Activated CD8-positive, alpha-beta memory T cell treated with anti-CD3 and anti-CD28 coated beads for 4 hours (primary cell): ENCODE measurements at places on chromosomes 13 and 19.
A peak's percentile ranks its signal among the peaks of the same experiment; 100 is the strongest.

GRCh38 chr19:58183817-58184215 lies 955 bp downstream of the ZNF274 start:
- no peak for DNase-seq

DNA sequence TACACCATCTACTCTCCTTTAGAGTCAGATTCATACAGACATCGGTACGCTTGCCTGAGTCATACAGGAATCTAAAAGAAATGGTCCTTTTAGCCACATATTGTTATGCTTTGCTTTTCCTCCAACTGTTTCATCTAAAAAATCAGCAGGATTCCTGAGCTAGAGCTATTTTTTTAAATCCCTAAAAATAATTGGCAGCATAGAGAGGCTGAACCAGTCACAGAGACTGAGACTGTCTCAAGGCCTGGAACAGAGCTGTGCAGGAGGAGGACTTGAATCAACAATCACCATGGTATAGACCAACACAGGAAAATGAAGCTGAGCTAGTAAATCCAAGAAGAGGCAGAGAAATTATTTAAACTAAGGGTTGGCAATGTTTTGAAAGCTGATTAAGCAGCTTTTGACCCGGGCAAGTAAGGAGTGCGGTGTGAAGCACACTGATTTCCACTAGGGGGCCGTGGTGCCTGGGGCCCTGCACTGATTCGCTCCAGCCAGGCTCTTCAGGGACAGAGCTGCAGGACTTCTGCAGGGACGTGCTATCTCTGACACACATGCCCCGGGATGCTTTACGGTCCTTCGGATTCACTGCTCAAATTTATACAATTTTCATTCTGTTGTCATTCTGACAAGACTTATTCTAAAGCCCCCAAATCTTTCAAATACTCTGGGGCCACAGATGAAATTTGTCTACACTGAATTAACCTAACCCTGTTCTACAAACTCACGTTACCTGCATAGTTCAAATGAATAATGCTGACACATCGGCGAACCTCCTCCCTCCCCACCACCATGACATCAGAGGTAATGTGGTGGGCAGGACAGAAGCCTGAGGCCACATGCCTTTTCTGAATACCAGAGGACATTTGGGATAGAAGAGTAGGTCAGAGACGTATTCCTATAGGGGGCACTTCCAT lies 87.6 kb upstream of the SLC15A1 start:
- DNase-seq: peak; percentile 2

DNA sequence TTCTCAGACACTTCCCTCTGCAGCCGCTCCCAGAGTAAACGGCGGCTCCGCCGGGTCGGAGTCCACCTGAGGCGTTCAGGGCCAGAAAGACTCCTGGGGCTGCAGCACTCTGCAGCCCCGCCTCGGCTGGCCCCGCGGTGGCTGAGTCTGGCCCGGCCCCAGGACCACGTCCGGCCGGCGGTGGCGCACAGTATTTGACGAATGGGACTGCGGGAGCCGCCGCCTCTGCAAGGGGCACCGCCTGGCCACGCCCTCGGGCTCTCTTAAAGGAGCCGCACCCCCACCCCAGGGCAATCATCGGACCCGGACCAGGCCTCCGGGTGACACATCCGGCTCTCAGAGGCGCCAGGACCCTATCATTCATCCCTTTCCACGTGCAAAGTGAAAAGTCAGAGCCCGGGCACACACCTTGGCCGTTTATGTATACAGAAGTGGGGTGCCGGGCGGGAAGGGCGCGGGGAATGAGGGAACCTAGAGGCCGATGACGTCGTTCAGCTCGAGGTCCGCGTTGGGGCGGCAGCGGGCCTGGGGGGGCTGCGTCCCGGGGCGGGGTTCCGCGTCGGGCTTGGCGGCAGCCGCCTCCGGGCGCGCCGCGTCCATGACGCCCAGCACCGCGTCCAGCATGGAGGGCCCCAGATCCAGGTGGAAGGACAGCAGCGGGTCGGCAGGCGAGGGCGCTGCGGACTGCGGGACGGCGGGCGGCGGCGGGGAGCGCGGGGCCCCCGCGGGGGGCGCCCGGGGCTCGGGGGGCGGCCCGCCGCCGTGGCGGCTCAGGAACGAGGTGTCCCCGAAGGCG lies 1.2 kb upstream of the LENG9 start:
- no peak for DNase-seq

DNA sequence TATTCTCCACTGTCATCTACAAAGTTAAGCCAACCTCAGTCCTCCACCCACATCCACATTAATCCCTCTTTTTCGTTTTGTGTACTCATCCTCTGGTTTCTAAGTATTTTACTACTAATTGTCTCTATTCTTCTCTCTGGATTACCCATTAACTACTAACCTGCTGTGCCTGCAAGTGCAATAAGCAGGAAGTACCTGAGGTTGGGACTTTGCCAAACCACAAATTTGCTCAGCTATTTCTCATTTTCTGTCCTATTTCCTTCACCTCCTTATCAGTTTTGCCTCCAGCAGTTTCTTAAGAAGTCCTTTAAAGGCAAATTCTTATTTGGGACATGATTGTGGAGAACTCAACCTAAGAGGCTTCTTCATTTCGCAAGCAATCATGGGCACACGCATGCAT lies 1708.9 kb downstream of the SLITRK5 start:
- no peak for DNase-seq

DNA sequence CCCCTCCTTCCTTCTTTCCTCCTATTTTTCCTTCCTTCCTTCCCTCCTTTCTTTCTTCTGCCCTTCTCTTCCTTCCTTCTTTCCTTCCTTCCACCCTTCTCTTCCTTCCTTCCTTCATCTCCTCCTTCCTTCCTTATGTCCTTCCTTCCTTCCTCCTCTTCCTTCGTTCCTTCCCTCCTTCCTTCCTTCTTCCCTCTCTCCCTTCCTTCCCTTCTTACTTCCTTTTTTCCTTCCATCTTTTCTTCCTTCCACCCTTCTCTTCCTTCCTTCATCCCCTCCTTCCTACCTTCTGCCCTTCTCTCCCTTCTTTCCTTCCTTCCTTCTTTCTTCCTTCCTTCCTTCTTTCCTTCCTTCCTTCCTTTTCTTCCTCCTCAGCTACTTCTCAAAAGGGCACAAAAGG lies 287.3 kb upstream of the ZNF507 start:
- DNase-seq: no peak

DNA sequence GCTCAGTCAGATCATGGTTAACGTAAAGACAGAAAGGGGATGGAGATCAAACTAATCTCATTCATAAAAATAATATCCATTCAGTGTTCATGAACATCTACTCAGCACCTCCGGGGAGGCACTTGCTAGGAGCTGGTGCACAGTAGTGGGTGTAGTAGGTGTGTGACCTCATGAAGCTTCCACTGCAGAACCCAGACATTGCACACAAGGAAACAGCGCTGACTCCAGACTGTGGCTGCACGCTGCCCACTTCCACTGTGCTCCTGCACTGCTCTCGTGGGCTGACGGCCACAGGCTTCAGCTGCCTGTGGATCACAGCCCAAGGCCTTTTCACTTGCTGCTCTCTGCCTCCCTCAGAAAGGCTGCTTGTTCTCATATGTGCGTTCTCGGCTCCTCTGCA lies 214.4 kb upstream of the ZNF507 start:
- no peak for DNase-seq

- DNase-seq: no peak
These were observed 39.0 kb upstream of the WASF3 start for GRCh38 chr13:26518451-26518959.

DNA sequence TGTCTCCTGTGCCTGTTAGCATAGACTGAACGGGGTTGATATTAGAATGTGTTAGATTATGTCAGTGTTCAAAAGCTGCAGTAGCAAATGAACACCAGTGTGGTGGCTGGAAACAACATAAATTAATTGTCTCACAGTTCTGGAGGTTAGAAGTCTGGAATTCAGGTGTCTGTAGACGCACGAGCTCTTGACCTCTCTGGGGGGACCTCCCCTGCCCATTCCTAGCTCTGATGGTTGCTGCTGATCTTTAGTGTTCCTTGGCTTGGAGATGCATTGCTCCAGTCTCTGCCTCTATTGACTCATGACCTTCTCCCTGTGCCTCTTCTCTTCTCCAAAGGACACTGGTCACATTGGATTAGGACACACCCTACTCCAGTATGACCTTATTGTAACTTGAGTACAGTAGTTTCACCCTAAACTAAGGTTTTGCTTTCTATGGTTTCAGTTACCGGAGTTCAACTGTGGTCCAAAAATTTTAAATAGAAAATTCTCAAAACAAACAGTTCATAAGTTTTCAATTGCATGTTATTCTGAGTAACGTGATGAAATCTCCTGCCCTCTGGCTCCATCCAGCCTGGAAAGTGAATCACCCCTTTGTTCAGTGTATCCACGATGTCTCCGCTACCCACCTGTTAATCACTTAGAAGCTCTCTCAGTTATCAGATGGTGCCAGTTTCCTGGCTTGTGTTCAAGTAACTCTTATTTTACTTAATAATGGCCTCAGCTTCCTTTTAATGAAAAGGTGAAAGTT lies 273.2 kb downstream of the MYO16 start:
- DNase-seq: no peak

DNA sequence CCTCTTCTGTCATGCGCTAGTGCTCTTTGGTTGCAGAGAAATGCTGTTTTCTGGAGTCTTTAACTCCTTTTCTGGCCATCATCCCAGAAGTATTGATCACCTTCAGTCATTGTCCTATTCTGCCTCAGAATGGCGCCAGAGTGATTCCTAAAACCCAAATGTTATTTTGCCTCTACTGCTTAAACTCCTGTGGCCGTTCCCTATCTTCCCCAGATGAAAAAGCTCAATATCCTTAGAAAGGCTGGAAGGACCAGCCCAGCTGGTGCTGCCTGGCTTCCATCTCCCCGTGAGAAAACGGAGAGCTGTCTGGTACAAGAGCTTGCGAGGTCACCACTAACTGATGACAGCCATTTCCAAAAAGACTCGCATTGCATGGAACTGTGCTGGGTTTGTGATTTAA lies 179.1 kb downstream of the RBM26 start:
- DNase-seq: no peak

GRCh38 chr13:105341758-105342157 lies 1193.7 kb downstream of the EFNB2 start:
- no peak for DNase-seq

DNA sequence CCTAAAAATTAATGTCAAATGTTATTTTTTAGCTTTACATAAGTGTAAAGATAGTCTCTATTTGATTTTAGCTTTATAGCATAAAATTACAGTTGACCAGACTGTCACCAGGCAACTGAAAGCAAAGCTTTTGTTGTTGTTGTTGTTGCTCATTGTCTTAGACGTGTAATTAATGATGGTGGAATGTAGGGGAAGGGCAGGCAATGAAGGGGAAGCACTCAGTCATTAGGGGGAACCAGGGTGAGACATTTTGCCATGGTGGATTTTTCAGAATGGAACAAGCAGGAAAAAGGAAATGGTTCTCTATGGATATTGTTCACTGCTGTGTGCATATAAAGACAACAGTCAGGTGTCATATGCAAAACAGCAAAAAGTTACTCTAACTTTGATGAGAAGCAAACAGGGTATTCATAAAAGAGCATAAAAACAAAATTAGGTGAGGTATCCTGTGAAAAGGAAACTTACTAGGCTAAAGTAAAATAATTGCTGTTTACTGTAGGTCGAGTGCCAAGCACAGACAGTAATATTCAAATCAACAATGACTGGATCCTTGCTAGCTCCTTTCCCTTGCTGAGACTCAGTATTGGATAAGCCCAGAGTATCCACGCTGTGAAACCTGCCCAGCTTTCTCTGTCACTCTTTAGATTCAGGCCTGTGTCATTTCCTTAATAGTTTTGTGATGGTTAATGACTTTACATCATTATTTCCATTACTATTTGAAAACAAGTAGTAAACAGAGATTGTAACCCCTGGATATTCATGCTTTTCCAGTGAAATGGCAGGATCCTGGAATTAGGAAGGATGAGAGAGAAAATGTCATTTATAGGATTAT lies 110.5 kb downstream of the LRCH1 start:
- no peak for DNase-seq

- DNase-seq: no peak
These were observed 13.2 kb downstream of the ZNF8 start for GRCh38 chr19:58291943-58292342.

DNA sequence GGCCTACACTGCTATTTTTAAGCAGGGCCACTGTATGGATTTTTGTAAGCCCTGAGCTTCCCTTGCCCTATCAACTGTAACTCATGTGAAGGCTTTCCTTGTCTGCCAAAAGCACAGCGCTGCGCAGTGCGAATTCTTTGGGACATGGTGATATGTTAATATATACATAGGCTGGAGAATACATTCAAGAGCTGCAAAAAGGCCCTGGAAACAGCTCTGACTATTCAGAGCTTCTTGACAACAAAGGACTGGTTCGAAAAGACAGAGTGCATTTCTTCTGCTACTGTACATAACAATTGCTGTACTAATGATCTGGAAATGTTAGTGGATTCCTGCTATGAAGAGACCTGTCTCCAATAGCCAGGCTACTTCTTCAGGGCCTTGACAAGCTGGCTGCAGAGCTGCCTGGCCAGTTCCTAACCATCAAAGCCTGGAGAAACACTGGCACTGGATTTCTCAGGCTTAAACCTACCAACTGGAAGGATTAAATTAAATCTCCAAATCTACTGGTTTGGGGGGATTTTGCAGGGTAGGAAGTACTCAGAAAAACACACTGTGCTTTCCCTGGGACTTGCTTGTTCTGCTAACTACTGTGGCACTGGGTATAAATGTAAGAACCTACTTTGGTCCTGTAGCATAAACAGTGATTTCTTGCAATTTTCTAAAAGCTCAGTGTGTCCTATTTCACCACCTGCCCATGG lies 246.9 kb downstream of the DNAJC15 start:
- no peak for DNase-seq

GRCh38 chr19:677601-678436 lies 1.6 kb downstream of the FSTL3 start:
- no peak for DNase-seq

GRCh38 chr13:32113532-32113931 lies 82.0 kb downstream of the FRY start:
- no peak for DNase-seq

GRCh38 chr13:30477346-30478195 lies 11.8 kb upstream of the HMGB1 start:
- no peak for DNase-seq

DNA sequence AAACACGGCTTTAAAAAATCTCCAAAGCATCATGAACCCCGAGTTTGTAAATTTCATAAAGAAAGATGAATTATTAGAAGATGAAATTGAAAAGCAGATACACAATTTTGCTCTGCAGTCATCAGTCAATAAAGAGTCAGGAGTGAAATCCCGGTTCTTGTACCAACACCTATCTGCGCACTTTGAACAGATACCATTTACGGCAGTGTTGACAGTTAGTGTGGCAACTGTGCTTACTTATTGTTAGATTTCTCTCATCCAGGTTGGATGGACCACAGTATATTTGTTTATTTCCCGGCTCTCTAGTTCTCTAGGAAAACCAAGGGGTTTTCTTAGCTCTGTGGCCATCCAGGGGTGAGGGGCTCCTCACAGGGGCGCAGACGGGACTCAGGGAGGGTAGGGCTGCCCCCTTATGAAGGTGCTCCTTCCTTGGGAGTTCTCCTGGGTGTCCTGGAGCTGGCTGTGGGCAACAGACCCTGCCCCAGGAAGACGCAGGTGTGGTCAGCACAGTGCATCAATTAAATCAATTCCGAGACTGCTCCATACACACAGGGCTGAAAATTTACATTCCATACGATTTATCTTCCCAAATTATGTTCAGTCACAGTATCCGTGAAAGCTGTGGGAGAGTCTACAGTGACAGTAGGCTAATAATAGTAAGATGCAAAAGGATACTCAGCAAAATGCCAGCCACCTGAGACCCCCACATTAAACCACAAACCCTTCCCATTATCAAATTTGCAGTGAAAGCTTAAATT lies 107.0 kb upstream of the C1QTNF9B start:
- DNase-seq: no peak
